Activated CD4-positive, alpha-beta T cell treated with anti-CD3 and anti-CD28 coated beads for 24 hours (primary cell): ENCODE measurements at places on chromosomes 16 and 17.

DNA sequence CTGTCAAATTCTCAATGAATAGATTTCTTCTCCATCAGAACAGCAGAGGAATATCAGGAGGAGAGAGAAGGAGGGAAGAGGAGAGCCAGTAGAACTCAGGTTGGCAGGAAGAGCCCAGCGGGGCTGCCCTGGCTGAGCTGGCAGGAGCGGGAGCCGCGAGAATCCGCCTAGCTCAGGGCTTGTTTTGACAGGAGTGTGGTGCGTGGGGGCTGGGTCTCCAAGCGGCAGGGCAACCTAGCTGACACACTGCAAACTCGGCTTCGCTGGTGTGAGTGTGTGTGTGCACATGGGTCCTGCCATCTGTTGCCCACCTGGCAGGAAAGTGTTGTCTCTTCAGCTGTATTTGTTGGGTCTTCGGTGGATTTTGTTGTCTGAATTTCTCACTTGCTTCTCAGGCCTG lies 27.9 kb upstream of the BCAR1 start:
- no peak for DNase-seq

GRCh38 chr16:29148867-29149272 lies 164.0 kb downstream of the LAT start:
- peak; percentile 31 for DNase-seq

GRCh38 chr17:62765351-62765750 lies 42.8 kb downstream of the MARCHF10 start:
- DNase-seq, result no peak

DNA sequence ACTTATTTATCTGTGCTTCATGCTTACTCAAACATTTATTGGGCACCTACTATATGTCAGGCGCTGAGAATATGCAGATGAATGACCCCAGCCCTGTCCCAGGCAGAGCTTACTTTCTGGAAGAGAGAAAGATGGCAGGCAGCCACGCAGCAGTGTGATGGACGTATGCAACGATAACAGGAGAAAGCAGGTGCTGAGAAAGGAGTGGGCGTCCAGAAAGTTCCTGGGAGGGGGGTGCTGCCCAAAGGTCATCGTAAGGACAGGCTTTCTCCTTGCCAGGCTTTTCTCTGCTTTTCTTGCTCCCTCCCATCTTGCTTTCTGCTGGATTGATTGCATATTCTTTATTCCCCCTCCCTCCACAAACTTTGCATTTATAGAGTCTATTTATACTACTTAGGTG lies 124.5 kb downstream of the GAS7 start:
- no peak for DNase-seq

DNA sequence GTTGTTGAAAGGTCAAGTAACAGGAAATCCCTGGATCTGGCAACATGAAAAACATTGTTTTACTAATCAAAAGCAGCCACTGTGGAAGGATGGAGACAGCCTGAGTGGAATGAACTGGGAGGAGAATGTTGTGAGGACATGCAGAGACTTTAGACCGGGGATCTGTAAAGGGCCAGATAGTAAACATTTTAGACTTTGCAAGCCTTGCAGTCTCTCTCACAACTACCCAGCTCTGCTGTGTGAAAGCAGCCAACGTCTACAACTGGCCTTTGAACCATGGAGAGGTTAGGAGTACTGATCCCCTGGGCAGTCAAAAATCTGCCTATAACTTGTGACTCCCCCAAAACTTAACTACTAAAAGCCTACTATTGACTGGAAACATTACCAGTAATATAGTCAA lies 41.5 kb upstream of the TOM1L1 start:
- no peak for DNase-seq

DNA sequence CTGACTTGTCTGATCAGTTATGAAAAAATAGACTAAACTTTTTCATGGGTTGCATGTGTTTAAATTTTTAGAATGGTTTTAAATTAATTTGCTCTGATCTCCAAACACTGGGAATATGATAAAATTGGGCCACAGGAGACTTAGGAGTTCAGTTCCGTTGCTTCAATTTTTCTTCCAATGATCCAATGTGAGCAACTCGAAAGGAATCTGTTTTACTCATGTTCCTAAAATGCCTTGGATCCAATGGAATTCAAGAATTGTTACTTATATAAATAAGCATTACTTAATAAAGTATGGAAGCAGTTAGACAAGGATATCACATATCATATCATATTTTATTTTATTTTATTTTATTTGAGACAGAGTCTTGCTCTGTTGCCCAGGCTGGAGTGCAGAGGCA lies 56.0 kb upstream of the NACA2 start:
- DNase-seq, result no peak
